Ureter (tissue), 1 donor: ENCODE measurements at places on chromosomes 5 and 9.

DNA sequence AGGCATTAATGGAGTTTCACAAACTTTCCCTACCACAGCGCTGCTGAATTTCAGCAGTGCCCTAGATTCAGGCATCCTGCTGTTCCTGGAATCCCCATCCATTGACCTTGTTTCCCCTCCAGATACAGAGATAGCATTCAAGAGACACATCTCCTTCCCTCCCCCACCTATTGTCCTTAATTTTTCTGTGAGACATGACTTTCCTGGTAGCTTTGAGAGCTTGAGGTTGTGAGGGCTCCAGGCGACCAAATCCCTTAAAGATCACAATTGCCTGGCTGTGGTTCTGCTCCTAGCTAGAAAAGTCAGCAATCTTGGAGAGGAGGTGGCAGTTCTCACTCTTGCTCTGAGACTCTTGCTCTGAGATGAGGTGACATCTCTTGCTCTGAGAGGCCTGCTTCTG, 48.0 kb downstream of the PRR16 start:
- DNase-seq = no peak

DNA sequence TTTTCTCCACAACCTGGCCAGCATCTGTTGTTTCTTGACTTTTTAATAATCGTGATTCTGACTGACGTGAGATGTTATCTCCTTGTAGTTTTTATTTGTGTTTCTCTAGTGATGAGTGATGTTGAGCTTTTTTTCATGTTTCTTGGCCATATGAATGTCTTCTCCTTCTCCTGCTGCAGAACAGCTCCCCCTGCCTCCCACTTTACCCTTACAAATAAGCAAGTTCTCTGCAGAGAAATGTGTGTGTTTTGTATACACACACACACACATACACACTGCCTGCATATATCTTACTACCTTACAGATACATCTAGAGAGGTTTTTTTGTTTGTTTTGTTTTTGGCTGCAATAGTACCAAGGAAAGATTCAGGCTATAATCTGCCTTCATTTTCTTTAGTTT, 88.7 kb upstream of the PHF24 start:
- no peak for DNase-seq

GRCh38 chr5:173624282-173624681, 7.8 kb upstream of the BOD1 start:
- DNase-seq = no peak

GRCh38 chr5:111649516-111649915, 107.5 kb downstream of the NREP start:
- no peak for DNase-seq

GRCh38 chr9:17847908-17848307, 269.0 kb downstream of the SH3GL2 start:
- no peak for DNase-seq

- no peak for DNase-seq
These were observed 27.7 kb upstream of the ZNF622 start for GRCh38 chr5:16493261-16493660.

DNA sequence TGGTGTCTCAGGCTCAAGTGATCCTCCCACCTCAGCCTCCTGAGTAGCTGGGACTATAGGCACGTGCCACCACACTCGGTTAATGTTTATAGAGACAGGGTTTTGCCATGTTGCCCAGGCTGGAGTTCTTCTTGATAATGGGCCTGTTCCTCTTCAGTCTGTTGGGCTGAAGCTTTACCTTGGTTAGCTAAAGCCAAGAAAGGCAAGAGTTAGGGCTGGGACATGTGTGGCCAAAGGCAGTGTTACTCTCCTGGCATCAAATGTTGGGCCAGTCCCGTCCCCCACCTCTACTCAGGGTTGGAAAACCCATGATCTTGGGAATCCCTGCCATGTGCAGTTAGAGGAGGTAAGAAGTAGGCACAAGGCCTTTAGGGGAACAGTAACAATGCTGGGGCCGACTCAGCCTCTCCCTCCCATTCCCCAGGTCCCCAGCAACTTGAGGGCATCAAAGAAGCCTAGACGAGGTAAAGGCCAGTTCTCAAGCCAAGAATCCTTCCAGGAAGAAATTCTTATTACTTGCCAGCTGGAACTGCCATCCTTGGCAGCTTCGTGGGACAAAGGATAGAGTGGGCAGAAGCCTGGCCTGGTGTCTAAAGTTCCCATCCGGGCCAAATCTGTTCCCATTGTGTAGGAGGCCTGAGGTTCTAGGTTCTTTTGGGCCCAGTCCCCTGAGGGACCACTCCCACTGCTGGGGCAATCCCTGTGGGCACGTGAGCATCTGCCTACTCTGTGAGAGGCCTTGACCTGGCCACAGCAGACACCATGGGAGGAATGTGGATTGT, 4.5 kb downstream of the EGR1 start:
- DNase-seq = no peak

- DNase-seq = no peak
These were observed 92.4 kb downstream of the PRDM6 start for GRCh38 chr5:123181394-123181801.

DNA sequence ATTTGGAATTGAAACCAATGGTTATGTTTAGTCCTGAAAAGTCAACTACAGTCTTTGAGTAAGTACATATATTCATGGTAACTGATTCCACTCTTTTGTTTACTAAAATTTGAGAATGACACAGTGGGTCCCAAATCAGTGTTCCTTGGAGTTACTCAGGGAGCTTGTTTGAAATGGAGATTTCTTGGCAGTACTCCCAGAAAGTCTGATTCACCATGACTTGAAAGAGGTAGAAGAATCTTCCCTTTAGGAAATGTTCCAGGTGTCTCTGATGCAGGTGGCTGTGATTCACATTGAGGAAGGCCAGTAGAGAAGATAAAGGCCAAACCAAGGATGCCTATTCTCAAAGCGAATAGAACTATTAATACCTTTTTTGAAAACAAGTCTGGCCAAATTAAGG, 1078.3 kb downstream of the CDH12 start:
- no peak for DNase-seq

DNA sequence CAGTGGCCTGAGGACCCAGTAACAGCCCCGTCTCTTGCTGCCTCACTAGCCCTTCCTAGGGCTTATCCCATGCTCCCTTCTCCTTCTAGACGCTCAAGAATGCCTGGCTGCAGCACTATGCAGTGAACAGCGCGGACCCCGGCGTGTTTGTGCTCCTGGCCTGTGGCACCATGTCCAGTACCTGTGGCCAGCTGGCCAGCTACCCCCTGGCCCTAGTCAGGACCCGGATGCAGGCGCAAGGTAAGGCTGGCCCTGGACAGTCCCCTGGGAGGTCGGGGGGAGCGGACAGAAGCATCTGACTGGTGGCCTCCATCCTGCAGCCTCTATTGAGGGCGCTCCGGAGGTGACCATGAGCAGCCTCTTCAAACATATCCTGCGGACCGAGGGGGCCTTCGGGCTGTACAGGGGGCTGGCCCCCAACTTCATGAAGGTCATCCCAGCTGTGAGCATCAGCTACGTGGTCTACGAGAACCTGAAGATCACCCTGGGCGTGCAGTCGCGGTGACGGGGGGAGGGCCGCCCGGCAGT, 20.5 kb downstream of the PTGES2 start:
- no peak for DNase-seq
